ENCODE measurements at places on chromosomes 12 and 14.

GRCh38 chr12:63965936-63966605, 121.6 kb downstream of the SRGAP1 start:
- H3K4me1 ChIP-seq: peaks cover under 1% of the 10 kb centered on the region
- H3K4me3 ChIP-seq: no peak overlapping the region
- H3K36me3 ChIP-seq: no peaks in the 10 kb centered on the region
- H3K27ac ChIP-seq: no peak overlapping the region
- no peaks in the 10 kb centered on the region for H3K27me3 ChIP-seq

DNA sequence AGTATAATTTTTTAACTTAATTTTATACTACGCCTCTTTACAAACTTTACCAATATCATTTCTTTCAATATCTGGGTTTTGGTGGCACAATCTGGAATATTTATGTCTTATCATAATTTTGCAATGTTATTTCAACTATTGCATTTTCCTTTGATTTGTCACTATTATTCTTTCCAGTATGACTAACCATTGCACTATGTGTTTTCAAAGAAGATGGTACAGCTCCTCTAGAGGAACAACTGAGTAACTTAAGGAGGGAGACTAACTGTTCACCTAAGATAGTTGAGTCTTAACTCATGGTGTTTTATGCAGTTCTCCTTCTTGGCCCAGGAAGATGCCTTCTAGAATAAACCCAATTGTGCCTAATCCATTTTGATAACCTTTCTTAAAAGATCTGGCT, 60.5 kb upstream of the KIF21A start:
- DNase-seq: no peak
- no peak overlapping the region for H3K27ac ChIP-seq
- no peaks in the 10 kb centered on the region for H3K36me3 ChIP-seq
- no peaks in the 10 kb centered on the region for H3K4me1 ChIP-seq

DNA sequence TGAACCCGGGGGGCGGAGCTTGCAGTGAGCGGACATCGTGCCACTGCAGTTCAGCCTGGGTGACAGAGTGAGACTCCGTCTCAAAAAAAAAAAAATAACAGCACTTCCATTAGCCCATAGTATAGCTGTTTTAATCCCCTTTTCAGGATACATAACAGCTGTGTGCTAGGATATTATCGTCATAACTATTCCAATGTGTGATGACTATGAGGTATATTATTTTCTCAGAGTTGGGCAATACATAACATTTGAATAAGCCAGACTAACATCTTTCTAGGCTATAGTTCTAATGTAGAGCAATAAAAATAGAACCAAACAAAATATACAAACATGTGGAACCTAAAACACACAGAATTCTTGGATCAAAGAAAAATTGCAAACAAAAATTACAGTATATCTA, 57.1 kb downstream of the MARK3 start:
- DNase-seq: no peak
- H3K4me1 ChIP-seq: no peaks in the 10 kb centered on the region
- no peak overlapping the region for H3K27ac ChIP-seq
- H3K27me3 ChIP-seq: no peaks in the 10 kb centered on the region
- H3K36me3 ChIP-seq: no peaks in the 10 kb centered on the region

DNA sequence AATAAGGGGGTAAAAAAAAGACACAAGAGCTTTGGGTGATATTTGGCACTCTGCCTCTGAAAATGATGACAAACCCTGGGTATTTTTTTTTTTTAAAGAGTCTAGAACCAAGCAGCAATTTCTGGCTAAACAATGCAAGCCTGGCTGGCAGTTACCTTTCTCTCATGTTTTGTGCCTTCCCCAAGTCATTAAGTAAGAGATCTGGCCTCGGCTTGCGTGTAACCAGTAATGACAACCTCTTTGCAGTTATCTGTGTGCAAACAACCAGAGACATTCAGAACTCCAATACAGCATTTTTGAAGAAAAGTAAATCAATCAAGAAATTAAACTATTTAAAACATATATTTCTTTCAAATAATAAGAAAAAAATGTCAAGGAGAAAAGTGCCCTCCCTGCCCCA, 167.5 kb downstream of the KCNC2 start:
- H3K27me3 ChIP-seq: no peaks in the 10 kb centered on the region
- H3K4me3 ChIP-seq: no peak overlapping the region
- no peaks in the 10 kb centered on the region for H3K4me1 ChIP-seq
- no peak for DNase-seq
- H3K27ac ChIP-seq: no peak overlapping the region

GRCh38 chr12:124758266-124759220, 105.1 kb downstream of the SCARB1 start:
- no peak overlapping the region for H3K4me3 ChIP-seq
- DNase-seq: no peak
- no peaks in the 10 kb centered on the region for H3K36me3 ChIP-seq
- H3K27me3 ChIP-seq: no peaks in the 10 kb centered on the region
- H3K4me1 ChIP-seq: no peaks in the 10 kb centered on the region

- H3K27ac ChIP-seq: no peak overlapping the region
- no peak overlapping the region for H3K4me3 ChIP-seq
- DNase-seq: peak; percentile 67
Observed at GRCh38 chr12:53743266-53744129, 8.3 kb downstream of the CISTR start.
